Kidney tubule cell (primary cell): ENCODE measurements at places on chromosomes 16 and 17.

DNA sequence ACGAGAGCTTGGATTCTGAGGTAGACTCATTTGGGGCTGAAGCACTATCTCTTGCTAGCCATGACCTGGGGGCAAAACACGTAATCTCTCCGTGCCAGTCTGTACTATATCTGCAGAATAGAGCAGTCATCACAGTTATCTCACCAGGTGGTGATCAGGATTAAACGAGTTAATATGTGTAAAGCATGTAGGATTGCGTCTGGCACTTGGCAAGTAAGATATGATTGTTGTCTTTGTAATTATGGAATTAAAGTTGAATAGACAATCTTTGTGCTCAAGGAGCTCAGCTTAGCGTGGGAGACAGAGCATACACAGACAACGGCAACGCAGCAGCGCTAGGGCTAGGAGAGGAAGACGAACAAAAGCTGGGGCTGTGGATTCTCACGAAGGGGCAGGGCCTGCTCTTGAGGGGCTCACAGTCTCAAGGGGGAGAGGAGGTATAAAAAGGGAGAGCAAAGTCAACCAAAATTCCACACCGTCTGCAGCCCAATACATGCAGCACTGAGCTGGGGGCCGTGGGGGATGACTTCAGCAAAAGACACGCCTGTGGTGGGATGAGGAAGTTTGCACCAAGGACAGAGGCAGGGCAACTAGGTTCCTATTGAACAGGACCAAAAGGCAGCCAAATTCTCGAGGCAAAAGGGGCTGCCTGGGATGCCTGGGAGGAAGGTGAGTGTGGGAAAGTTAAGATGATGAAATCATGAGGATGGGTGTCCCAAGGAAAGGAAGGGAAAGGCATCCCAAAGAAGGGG is 68.6 kb downstream of the SDK2 start:
- DNase-seq, result no peak

DNA sequence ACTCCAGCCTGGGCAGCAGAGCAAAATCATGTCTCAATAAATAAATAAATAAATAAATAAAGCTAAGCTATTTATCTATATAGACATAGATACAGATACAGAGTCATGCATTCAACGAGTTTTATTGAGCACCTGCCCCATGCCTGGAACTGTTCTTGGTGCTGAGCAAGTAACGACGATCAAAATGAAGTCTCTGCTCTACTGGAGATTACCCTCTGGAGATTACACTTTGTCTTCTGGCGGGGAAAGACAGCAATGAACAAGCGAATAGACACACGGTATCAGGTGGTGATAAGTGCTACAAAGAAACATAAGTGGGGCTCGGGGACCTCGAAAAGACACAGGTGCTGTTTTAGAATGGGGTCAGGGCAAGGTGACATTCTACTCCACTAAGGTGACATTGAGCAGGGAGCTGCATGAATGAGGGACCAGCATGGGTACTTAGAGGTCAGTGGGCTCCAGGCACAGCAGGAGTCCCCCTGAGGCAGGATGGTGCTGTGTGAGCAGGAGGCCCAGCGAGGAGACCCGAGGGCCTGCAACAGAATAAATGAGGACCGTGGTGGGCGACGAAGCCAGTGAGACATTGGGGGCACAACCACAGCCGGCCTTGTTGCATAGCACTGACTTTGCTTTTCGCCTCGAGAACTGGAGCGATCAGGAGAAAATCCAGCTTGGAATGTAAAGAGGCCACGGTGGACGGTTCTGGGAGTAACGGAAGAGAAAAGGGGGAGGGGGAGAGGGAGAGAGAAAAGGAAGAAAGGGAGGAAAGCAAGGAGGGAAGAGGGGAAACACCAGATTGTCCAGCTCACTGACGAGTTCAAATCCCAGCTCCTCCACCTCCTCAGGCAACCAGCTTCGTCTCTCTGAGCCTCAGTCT is 42.4 kb upstream of the MEAK7 start:
- no peak for DNase-seq

DNA sequence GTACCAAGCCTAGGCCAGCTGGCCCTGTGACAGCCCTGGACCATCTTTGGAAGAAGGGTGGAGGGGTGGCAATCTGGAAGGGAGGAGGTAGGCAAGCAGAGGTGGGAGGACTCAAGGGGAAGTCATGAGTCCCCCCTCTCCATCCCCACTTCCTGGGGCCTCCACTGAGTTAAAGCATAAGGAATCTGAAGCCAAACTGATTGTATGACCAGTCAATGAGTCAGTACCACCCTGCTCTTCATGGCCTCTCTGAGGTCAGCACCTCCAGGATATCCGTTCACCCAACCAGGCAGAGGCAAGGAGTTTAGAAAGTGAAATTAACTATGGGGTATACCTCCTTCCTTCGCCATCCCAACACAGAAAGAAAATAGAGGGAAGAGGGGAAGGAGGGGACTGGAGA is 272.7 kb downstream of the SOX9 start:
- peak; percentile 96 for DNase-seq

DNA sequence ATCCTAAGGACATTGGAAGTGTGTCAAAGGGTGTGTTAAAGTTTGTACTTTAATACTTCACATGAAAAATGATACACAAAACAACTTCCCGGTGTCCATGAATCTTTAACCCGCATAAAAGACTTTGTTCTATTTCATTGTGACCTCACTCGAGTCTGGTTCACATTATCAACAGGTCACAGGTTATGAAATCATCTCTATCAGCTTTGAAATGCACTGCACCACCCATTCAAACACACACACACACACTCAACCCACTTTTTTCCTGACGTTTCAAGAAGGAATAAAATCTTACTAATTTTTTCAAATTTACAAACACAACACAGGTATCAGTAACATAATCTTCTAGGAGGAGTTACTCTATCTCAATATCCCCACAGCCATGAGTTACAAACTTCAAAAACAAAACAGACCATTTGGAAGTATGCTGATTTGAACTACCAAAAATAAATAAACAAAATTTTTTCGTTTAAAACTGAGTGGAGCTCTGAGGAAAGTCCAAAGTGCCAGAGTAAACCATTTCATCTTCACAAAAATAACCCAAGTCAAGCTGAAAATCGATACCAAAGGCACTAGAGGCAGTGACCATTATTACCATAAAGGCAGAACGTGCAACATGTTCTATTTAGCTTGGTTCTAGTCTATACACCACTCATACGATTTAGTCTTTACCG is 2.7 kb downstream of the ACOX1 start:
- DNase-seq, result peak; percentile 41

- no peak for DNase-seq
Measured at GRCh38 chr17:55624772-55625433, 97.8 kb downstream of the TMEM100 start.

GRCh38 chr17:44197980-44198720 is 1.5 kb downstream of the ATXN7L3 start:
- no peak for DNase-seq

DNA sequence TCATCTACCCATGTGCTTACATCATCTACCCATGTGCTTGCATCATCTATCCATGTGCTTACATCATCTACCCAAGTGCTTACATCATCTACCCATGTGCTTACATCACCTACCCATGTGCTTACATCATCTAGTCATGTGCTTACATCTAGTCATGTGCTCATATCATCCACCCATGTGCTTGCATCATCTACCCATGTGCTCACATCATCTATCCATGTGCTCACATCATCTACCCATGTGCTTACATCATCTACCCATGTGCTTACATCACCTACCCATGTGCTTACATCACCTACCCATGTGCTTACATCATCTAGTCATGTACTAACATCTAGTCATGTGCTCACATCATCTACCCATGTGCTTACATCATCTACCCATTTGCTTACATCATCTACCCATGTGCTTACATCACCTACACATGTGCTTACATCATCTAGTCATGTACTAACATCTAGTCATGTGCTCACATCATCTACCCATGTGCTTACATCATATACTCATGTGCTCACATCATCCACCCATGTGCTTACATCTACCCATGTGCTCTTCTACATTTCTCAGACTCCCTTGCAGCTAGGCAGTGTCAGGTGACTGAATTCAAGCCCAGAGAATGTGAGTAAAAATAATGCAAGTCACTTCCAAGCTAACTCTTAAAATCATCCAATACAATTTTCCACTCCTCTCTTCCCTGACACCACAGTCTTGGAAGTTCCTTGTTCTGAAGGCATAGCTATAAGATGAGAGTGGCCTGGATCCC is 196.8 kb downstream of the CBLN1 start:
- no peak for DNase-seq

- DNase-seq, result peak; percentile 41
Measured at GRCh38 chr16:396605-397004, 394 bp upstream of the NME4 start.

DNA sequence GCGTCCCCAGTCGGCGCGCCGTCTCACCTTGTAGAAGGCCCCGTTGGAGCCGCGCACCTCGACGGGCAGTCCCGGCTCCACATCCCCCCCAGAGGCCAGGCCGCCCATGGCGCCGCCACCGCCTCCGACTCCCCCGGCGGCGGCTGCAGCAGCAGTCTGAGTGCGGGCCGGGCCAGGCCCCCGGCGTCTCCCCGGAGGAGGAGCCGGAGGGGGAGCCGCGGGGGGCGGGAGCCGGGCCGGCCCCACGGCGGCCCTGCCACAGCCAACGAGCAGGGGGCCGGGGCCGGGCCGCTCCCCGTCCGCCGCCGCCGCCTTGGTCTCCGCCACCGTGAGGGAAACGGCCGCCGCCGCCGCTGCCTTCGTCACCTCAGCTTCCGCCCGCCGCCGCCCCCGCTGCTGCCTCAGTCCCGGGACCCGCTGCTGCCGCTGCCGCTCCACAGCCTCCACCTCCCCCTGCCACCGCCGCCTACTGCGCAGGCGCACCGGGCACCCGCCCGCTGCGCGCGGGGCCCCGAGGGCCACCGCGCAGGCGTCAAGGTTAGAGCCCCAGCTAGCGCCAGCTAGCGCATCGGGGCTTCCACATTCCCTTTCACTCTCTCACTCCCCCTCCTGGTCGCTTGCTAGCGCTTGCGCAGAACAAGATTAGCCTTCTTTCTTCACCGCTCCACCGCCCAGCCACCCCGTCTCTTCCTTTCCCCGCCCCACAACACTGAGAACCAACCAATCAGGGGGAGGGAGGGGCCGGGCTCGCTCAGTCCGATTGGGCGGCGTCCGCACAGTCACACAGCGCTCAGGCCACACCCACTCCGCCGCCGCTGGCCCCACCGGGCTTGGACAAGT is at the start of gene FXR2:
TSS of gene FXR2 (minus strand) at position 473 of the 840 bp plus-strand sequence. CDS start at position 108, 365 bp downstream.
- peak; percentile 100 for DNase-seq
